ENCODE measurements at places on chromosomes 1 and 21.
A peak's percentile ranks its signal among the peaks of the same experiment; 100 is the strongest.

DNA sequence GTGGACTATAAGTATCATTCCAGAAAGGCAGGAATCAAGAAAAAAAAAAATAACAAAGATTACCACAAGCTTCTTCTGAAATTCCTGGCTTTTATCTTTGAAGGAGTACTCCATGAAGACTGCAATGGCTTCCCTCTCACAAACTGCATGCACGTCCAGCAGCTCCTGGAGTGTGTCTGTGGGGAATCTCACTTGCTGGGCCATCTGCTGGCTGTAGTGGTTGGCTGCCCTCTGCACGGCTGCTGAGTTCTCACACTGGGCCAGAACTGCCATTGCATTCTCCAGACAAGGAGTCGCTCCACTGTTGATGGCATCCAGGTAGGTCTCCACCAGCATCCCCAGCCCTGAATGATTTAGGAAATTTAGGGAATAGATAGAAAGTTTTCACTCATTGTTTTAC is 23.3 kb upstream of the GBP2 start:
- DNase-seq: no peak

DNA sequence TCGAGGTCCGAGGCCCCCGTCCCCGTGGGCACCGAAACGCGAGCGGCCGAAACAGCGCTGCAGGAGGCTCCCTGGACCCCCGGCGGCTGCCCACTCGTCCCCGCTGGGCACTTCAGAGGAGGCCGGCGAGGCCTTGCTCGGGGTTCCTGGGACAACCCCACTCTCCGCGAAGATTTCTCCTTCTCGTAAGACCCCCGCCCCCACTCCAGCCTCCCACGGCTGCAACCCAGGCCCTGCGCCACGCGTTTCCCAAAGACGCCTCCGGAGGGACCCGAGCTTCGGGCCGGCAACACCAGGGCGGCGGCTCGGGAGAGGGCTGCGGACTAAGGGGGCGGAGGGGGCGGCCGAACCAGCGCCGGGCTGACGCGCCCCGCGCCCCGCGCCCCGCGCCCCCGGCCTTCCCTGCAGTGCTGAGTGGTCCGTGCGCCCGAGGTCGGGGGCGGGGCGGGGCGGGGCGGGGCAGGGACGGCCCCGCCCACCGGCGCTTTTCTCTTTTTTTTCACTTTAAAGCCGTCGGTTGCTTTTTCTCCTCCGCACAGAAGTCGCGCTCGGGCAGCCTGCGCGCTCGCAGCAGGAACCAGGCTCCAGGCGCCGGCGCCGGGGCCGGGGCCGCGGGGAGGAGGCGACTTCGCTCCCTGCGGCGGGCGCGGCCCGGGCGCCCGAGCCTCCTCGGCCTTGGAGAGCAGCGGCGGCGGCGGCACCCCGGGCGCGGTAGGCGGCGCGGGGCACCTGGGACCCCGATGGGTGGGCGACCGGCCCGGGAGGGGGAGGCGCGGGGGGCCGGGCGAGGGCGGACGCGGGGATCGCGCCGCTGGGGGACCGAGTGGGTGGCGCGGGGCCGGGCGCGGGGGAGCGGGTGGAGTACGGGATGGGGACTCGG is at the start of gene SPSB1:
Gene SPSB1 (plus strand): TSS at position 534 of the 880 bp plus-strand sequence. CDS start 62,998 bp downstream, outside the sequence.
- peak; percentile 66 for DNase-seq

- DNase-seq: no peak
Observed at GRCh38 chr1:193740762-193741161, 554.3 kb upstream of the B3GALT2 start.

- DNase-seq: no peak
Observed at GRCh38 chr1:178282949-178283367, 189.1 kb downstream of the RASAL2 start.

GRCh38 chr1:164664127-164664526 is 105.1 kb downstream of the PBX1 start:
- no peak for DNase-seq

- DNase-seq: no peak
Observed at GRCh38 chr1:227913764-227914721, 33.7 kb downstream of the WNT9A start.

GRCh38 chr1:54027848-54028247 is 9.9 kb upstream of the LDLRAD1 start:
- DNase-seq: no peak

- no peak for DNase-seq
Observed at GRCh38 chr1:28037206-28037605, 51.2 kb downstream of the EYA3 start.

DNA sequence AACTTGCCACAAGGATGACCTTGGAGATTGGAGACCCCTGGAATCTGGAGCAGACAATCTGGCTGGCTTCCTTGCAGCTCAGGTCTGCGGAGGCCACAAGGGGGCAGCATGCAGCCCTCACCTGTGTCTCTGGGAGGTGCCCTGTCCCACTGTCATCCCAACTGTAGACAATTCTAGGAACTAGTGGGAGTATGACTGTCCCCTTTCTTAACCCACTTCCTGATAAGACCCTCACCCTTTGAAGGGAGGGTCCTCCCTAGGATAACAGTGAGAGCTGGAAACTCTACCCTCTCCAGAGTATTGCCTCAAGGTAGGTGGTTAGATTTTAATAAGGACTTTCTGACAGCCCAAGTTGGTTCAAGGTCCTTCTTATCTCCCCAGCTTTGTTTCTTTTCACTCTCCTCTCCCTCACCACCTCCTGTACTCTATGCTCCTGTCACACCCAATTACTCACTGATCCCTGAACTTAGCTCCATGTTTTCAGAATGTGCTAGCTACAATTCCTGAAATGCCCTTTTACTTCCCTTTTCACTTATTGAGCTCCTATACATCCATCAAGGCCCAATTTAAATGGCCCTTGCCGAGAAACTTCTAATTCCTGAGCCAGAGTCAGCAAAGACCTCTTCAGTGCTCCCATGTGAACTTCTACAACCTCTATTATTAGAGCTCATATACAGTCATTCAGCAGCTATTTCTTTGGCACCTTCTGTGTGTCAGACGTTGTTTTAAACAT is 9.2 kb upstream of the KCNQ4 start:
- peak; percentile 81 for DNase-seq

DNA sequence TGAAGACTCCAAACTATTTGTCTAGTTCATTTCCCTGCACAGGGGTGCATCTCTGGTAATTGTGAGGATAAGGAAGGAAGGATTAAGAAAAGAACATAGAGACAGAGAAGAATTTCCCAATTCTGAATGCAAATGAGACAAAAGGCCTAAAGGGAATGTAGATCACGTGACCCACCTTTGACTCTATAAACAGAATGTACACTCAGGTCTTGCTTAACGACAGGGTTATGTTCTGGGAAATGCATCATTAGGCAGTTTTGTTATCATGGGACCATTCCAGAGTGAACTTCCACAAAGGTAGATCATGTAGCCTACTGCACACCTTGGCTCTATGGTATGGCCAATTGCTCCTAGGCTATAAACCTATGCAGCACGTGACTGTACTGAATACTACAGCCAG is 252.3 kb upstream of the ZP4 start:
- no peak for DNase-seq

GRCh38 chr1:36486439-36487335 is 4.0 kb upstream of the CSF3R start:
- DNase-seq: no peak

GRCh38 chr1:18246543-18246942 is 138.9 kb downstream of the IGSF21 start:
- no peak for DNase-seq

- peak; percentile 82 for DNase-seq
Observed at GRCh38 chr1:156126043-156126629, 11.6 kb downstream of the LMNA start.

GRCh38 chr21:26148840-26149354 is 21.7 kb downstream of the APP start:
- no peak for DNase-seq

GRCh38 chr1:145983960-145984830 is 12.2 kb downstream of the TXNIP start:
- DNase-seq: no peak

GRCh38 chr1:7380712-7381111 is 390.4 kb upstream of the VAMP3 start:
- no peak for DNase-seq

DNA sequence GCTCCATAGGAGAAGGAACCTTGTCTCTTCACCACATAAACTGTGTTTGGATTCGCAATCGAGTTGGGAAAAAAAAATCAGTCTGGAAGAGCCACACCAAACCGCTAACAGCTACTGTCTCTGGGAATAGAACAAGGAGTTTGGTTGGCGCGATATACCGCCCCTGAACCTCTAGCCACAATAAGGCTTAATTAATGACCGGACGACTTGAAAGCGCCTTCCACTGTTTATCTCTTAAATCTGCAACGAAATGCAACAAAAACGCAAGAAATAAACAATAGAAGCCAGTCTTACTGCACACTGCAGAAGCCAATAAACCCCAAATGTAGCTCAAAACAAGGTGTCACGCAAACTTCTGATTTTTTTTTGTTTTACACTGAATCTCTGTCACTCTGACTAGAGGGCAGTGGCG is 10.9 kb downstream of the BTBD19 start:
- no peak for DNase-seq

GRCh38 chr21:38142224-38142623 is 114.6 kb upstream of the KCNJ15 start:
- DNase-seq: no peak

DNA sequence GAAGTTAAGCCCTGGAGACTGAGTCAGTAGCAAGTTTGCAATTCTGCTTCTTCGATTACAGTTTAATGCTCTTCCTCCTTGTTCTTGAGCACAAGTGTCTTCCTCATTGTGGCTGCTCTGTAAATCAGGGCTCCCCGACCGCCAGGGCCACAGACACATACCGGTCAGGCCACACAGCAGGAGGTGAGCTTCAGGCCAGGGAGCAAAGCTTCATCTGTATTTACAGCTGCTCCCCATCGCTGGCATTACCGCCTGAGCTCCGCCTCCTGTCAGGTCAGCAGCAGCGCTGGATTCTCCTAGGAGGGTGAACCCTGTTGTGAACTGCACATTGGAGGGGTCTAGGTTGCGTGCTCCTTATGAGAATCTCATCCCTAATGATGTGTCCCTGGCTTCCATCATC is 1.7 kb upstream of the TRAPPC10 start:
- no peak for DNase-seq

DNA sequence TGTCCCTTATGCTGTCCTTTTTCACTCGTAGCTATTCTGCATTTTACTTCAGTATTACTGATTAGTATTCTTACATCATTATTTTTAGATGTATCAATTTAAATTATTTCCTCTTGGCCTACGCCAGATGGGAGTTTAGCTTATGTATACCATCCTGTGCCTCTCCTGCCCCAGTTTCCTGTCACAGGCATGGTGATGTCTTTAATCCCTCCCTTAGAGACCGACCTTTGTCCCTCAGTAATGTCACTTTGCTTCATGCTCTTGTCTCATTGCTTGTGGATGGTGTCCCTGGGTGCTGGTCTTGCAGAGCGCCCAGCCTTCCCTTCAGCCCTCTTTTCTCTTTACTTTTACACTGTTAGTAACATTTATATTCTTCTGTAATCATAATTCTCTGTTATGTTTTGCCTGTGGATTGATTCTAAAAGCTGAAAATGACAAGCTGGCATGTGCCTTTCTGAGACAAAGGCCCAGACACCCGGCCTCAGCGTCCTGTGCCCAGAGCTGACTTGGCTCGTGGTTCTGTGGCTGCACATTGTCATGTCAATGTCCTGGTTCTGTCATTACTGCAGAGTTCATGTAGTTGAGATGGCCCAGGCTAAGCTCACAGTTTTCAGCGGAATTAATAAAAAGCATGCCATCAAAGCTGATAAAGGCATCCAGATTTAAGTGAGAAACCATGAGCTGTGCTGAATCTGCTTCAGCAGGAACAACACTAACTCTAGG is 100.7 kb downstream of the MTR start:
- DNase-seq: no peak

GRCh38 chr1:100440075-100440809 is 87.9 kb downstream of the CDC14A start:
- DNase-seq: peak; percentile 92

- DNase-seq: no peak
Observed at GRCh38 chr1:85799737-85800136, 91.5 kb upstream of the ZNHIT6 start.

DNA sequence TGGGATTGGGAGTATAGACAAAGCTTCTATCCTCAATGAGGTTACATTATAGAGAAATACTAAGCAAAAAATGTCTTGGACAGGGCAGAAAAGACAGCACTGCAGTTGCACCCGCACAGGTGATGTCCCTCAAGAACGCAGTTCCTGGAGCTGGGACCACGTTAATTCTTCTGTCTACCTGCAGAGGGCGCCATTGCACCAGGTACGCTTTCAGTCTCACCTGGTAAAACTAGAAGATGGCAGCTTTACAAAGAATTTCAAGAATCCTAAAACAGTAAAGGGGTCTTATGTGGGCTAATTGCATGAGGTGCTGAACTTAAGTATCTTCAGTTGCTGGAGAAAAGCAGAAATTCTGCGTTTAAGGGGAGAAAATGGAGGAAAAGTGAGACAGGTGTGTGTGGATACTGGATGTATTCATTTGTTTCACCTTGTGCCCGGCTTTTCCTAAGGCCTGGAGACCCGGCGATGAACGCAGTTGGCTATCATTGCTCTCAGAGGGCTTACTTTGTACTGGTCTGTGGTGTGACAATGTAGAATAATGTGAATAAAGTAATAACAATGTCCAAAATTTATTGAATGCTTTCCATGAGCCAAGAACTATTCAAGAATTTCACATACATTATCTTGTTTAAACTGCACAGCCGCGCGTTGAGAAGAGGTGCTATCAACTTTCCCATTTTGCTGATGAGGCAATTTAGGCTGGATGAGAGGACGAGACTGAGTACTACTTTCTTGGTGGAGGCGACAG is 276.3 kb upstream of the GREM2 start:
- no peak for DNase-seq

DNA sequence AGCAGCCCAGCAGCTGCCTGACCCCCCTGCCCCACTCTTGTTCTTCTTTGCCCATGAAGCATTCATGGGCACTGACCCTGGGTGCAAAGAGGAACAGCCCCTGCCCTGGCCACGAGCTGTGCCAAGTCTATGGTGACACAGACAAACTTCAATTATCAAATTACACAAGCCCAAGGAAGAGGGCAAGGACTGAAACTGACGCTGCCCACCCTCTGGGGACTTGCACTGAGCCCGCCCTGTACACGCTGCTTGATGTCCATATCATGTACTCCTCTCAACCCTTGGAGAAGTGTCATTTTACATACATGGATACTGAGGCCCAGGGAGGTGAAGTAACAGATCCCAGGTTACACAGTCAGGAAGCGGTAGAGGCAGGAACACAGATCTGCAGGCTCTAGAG is 32.1 kb downstream of the NKAIN1 start:
- DNase-seq: no peak

DNA sequence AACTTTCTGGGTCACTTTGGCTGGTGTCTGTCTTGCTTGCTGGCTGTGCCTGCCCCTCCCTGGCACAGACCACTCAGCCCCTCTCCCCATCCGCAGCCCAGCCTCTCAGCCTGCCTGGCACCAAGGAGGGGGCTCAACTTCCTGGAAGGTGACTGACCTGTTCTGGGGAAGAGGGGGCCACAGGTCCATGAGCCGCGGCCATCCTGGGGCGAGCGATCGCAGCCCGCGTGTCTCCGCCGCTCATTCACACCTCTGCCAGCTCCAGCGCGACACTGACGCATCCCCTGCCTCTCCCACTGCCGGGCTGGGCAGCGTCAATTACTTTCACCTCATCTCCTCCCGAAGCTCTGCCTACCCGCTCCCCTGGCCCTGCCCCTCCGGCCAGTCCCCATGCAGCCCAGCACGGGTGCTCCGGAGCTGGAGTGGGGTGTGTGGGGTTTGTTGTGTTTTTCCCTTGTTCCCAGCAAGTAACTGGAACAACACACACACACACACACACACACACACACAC is 14.3 kb downstream of the SLC6A9 start:
- no peak for DNase-seq

Measured in CD8-positive, alpha-beta T cell (primary cell).